ENCODE measurements at places on chromosomes 6 and 20.
A peak's percentile ranks its signal among the peaks of the same experiment; 100 is the strongest.

DNA sequence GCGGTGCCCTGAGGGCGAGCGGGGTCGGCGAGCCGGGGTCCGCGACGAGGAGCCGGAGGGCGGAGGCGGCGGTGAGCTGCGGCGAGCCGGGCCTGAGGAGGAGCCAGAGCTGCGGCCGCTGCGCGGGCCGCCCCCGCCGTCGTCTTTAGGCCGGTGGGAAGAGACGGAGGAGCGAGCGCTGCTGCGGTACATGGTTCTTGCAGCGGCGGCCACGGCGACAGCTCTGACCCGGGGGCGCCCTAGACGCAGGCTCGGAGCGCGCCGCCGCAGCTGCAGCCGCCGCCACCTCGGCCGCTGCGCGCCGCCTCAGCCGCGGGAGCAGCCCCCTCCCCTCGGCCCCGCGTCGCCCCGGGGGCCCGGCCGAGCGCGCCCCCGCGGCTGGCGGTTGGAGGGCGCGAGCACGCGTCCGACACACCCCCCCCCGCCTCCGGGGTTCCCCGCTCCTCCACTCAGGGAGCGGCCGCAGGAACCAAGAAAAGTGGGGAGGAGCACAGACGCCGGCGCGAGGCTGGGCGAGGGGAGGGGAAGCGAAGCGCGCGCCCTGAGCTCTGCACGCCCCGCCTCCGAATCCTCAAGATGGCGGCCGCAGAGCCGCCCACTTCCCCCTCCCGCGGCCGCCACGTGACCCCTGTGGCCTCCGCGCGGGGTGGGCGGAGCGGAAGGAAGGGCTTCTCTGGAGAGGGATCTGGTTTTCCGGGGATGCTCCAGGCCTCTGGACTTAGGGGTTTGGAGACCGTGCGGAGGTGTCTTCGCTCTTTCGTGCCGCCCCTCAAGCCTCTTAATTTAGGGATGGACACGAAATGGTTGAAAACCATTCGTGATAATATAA, at the start of gene ZNF318:
Gene ZNF318 (minus strand): TSS at position 474 of the 829 bp plus-strand sequence. CDS start 282 bp downstream, at position 192.
- peak; percentile 97 for DNase-seq

GRCh38 chr20:19302714-19303113, 90.3 kb downstream of the SLC24A3 start:
- DNase-seq: no peak

DNA sequence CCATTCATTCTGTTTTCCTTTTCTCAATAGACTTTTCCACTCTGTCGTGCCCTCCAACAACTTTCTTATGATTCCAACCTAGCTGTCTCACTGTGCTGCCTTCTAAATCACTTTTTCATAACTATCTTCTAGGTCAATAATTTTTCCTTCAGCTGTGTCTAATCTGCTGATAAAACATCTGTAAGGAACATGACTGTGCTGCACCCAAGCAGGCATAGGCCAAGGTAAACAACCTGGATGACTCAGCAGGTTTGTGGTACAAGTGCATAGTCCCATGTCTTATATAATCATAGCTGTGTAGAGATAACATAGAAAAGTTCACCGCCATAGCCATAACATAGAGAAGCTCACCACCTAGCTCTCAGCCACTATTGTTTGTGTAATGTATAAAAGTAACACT, 332.3 kb downstream of the PLCB1 start:
- no peak for DNase-seq

GRCh38 chr6:104428184-104428583, 431.5 kb downstream of the HACE1 start:
- DNase-seq: no peak

- no peak for DNase-seq
These were observed 57.5 kb upstream of the ADGRF5 start for GRCh38 chr6:46979206-46979605.

- DNase-seq: no peak
These were observed 24.7 kb upstream of the MICB start for GRCh38 chr6:31473244-31473643.

DNA sequence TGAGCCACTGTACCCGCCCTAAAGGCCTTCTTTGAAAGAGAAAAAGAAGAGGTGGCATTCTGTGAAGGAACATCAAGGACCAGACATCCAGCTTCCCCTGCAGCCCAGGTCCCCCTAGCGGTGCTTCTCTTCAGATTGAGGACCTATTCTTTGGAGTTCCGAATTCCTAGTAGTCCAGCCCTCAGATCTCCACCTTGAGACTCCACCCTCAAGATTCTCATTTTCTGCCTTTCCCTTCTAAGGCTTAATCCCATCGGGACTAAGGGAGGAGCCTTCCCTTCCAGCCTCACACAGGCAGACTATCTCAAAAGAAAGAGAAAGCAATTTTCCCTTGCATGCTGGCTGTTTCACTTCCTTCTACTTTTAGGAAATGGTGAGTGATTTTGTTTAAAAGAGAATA, 32.5 kb downstream of the MUC22 start:
- no peak for DNase-seq

DNA sequence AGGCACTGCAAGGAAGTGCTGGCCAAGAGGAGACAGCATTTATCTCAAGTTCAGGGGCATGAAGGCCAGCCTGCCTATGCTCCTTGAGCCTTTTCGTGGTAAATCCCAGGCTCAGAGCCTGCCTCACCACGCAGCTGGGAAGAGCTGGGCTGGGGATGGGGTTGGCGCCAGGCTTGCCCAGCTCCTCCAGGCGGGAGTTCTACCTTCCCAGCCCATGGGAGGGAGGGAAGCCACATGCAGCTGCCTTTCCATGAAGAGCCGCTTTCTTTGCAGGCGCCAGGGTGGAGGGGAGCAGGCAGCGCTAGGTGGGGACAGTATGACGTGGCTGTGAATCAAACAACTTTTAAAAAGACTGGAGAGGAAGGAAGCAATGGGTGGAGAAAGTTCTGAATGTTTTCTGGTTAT, 19.5 kb upstream of the SIRT5 start:
- no peak for DNase-seq

- no peak for DNase-seq
These were observed 132.9 kb downstream of the JPH2 start for GRCh38 chr20:44054118-44054517.

DNA sequence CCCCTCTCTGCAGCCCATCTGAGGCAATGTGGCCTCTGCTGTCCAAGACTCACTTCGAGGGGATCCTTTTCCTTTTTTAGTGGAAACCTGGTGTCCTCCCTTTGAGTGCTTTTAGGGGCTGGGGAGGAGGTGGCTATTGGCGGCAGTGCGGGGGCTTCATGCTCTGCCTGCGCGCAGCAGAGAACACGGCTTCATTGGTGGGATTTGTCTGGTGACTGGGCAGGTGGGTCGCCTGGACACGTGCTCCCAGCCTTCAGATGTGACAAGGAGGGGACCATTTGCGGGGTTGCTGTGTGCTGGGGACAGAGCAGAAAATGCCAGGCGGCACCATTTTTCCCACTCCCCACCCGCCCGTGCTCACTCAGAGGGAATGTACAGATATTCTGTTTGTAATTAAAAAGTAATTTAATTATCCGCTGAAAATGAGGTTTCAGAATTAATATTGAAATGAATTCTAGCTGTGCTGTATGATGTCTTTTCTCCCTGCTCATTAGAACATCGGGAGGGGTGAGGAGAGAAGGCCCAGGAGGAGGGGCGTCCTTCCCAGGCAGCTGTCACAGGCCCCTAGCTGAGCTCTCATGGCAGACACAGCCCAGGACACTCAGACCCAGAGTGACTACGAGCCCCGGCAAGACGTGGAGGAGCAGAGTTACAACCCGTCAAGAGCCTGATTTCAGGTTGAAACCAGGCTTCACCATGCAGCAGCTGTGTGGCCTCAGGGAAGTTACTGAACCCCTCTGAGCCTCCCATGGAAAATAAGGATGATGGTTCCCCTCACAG, 417.2 kb upstream of the SULF2 start:
- DNase-seq: no peak

GRCh38 chr20:33541074-33541473, 51.2 kb downstream of the CBFA2T2 start:
- no peak for DNase-seq

All from NCI-H187 (cell line).